ENCODE measurements at places on chromosomes 12 and 14.

DNA sequence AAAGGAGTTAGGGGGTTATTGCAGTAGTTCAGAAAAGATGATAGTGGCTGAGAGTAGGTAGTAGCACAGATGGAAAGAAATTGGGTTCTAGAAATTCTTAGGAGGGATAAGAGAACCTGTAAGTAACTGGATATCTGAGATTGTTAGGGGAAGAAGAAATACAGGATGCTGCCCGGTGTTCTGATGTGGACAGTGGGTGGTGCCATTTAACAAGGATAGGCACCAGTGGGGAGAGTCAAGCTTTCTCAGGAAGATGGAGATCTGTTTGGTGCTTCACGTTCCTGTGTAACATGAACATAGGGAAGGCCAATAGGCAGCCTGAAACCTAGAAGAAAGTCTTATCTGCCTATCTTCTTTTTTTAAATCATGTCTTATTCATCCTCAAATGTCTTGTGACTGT lies 245.9 kb downstream of the NPAS3 start:
- no peak for DNase-seq

DNA sequence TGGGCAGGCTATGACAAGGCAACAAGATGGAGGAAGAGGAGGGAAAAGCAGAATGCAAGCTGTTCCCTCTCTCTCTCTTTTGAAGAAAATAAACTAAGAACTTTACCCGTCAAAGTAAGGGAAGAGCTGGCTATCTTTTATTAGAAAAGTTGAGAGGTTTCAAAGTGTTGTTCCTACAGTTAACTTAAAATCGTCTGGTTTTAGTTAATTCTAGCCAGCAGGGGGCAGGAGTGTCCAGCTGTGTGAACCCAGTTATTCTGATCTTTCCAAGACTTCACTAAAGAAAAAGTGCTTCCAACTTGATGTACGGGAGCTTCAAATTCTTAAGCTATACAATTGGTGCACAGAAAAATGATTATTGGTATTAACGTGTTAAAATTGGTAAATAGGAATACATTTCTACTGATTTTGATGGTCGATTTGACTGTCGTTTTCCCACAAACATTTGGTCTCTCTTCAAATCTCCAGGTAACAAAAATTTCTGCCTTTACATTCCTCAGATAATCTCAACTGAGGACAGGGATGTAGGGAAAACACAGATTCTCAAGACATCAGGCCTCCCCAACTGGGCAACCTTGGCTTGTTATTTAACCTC lies 28.4 kb upstream of the MON2 start:
- peak; percentile 20 for DNase-seq

- no peak for DNase-seq
Observed at GRCh38 chr12:39275846-39276245, 167.1 kb downstream of the KIF21A start.

- DNase-seq = no peak
Observed at GRCh38 chr12:53231921-53232645, at the start of gene RARG. TSS of gene RARG (minus strand) at chr12:53232209. CDS start at chr12:53227545, 4,664 bp downstream.

- DNase-seq = no peak
Observed at GRCh38 chr12:14693116-14693515, 3.3 kb downstream of the GUCY2C start.

DNA sequence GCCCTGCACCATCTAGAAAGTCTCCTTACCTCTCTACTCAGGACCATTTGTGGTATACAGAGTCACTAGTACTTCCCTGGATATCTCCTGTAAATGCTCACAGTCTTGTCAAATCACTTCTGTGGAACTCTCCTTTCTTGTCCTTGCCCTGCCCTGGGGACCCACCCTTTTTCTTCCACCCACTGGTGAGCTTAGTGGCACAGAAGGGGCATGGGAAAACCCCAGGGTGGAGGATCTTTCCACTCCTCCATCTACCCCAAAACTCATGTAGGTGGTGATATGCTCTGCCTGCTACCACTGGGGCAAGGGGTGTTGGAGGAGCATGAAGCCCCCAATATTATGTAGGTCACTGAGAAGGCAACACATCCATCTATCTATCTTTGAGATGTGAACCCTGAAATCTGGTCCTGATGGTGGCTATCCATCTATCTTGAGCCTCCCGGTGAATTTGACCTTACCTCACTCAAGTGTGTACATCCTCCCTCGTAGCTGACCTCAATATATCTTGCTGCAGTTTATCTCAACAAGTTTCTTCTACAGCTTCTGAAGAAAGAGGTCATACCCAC lies 943 bp downstream of the TESPA1 start:
- peak; percentile 42 for DNase-seq

Measured in activated CD8-positive, alpha-beta memory T cell treated with anti-CD3 and anti-CD28 coated beads for 4 hours (primary cell).